ENCODE measurements at places on chromosomes 13 and 19. TPM values are rescaled to one million over a fixed set of nuclear protein-coding genes. Genes with fewer than 3 reads are reported as not detected.

GRCh38 chr13:31435536-31435935 is 235.8 kb downstream of the B3GLCT start:
- no peak for DNase-seq

Gene MAB21L1
- not detected for total RNA-seq

DNA sequence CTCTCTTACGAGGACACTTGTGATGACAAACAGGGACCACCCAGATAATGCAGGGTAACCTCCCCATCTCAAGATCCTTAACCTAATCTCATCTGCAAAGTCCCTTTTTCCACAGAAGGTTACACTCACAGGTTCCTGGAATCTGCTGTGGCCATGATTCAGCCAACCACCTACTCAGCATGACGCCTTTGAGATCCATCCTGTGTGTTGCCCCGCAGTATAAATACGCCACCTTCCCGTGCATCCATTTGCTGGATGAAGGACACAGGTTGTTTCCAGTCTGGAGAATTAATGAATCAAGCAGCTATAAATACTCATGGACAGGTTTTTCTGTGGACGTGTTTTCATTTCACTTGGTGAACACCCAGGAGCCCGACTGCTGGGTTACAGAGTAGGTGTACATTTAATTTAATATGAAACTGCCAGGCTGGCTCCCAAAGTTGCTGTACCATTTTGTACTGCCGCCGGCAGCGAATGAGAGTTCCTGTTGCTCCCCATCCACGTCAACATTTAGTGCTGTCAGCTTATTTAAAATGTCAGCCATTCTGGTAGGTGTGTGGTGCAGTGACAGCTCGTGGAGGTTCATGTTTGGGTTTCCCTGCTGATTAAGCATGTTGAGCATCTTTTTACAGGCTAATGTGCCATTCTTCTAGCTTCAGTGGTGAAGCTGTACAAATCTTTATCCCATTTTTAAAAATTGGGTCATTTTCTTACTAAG is 40.2 kb downstream of the ELL start:
- DNase-seq: peak; percentile 57

DNA sequence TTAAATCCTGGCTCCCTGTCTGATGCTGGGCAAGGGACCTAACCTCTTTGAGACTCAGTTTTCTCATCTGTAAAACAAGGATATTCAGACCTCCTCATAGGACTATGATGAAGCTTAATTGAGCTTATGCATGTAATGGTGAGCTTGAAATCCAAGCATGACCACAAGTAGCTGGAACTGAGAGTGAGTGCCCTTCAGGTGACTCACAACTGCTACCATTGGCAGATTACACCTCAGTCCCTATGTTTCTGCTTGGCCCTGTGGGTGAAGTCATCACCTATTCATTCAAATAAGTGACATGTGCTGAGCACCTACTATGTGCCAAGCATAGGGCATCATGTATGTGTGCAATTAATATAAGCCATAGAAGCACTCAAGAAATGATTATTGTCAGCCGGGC is 25.7 kb downstream of the NOVA2 start:
- DNase-seq: no peak

DNA sequence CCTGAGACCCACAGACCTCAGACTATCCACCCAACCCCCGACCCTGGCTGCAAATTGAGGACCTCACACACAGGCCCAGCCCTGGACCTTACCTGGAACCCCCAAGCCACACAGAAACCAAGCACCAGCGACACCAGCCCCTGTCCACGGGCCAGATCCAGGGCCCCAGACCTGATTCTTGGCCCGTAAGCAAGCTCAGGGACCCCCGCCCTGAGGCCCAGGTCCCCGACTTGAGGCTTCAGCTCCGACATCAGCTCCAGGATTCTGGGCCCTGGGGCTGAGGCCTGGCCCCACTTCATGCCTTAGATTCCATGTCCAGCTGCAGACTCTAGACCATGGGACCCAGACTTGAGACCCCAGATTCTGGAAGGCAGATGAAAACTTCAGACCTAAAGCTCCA is 6.3 kb downstream of the TTYH1 start:
- no peak for DNase-seq

- no peak for DNase-seq
Measured at GRCh38 chr13:46535825-46536224, 17.1 kb upstream of the LRCH1 start.

- DNase-seq: no peak
Measured at GRCh38 chr13:65461590-65461989, 1768.5 kb downstream of the PCDH9 start.

DNA sequence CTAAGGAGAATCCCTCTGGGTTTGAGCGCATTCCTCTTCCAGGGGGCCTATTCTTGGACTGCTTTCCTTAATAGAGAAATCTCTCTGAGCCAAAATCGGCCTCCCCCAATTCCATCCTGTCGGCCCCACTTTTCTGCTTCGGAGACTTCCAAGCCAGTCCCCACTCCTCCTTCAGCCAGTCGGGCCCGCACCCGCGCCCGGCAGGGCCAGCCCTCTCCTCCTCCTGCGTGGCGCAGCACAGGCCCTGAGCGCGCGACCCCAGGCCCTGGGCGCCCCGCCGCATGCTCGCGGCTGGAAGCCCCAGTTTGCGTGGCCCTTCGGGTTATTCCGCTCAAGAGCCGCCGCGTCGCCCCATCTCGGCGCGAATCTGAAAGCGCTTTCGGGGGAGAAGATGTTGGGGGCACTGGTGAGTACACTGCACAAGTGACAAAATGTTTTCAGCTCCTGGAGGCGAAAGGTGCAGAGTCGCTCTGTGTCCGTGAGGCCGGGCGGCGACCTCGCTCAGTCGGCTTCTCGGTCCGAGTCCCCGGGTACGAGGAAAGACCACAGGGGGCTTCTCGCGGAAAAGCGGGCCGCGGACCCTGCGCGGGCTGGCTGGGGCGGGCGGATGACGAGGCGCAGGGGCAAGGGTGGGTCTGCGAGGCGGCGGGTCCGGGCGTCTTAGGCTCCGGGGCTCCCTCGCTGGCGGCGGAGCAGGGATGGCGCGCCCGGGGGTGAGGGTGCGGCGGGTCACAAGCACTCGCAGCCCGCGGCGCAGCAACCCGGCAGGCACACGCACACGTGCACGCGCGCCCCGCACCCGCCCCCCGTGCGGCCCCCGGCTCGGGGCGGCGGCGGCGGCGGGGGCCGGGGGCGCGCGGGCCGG is at the start of gene IL17D:
IL17D (plus strand) TSS at position 785 of the 865 bp plus-strand sequence. CDS start 303 bp downstream, outside the sequence.
- peak; percentile 46 for DNase-seq

DNA sequence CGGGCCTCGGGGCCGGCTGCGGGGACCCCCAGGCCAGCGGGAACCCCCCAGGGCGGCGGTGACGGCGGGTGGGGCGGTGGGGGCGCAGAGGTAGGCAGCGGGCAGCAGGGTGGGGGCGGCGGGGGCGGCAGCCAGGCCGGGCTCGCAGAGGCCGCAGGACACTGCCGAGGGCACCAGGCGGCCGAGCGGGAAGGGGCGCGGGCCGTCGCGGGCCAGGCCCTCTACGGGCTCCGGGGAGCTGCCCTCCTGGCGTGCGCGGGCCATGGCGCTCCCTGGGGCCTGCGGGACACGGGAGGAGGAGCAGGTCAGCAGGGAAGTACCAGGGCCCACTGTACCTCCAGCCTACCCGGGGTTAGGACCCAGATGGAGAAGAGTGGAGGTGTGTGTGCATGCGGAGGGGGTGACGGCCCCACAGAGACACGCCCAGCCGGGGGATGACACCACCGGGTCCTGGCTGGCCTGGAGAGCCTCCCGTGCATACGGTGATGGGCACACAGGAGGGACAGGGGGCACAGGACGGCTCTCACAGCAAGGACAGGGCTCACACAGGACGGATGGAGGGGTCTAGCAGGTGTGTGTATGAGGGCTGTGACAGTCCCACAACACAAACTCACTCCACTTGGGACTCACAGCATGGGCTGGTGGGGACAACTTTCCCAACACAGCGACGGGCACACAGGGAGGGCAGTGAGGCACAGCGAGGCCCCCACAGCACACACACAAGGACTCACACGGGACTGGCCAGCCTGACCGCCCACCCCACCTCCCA is 2.6 kb downstream of the BBC3 start:
- peak; percentile 62 for DNase-seq

GRCh38 chr13:99982036-99982730 is 599 bp downstream of the ZIC2 start:
- DNase-seq: peak; percentile 14

- no peak for DNase-seq
Measured at GRCh38 chr13:24683838-24684599, 3.8 kb downstream of the ATP12A start.

GRCh38 chr19:16003391-16003790 is 54.6 kb downstream of the OR10H4 start:
- DNase-seq: no peak

DNA sequence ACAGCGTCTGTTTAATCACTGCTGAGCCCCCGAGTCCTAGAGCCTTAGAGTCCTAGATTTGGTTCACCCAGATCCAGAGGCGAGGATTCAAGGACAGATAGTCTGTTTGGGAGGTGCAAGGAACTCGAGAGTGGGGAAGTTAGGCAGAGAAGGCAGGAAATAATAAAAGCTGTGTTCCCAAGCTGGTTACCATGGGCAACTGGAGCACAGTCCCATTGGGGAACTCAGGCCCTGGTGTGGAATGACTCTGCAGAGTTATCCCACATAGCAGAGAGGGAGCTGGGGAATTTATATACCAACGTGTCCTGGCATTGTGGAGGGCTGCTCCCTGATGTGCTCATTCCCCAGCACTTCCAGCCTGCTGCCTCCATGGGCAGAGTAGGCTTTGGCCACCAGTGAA is 9.7 kb downstream of the IGSF23 start:
- DNase-seq: no peak

DNA sequence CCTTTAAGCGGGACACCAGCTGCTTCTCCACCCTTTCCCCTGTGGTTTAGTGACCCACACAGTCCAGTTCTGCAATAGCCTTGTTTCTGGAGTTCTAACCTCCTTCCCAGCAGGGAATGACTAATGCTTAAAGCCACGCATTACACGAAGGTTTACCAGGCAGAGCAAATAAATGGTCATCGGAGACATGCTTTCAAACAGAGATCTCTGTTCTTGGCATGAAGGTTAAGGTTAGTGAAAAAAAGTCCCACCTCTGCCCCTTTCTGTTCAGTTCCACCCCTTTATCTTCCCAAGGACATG is 25.3 kb upstream of the MEDAG start:
- no peak for DNase-seq

DNA sequence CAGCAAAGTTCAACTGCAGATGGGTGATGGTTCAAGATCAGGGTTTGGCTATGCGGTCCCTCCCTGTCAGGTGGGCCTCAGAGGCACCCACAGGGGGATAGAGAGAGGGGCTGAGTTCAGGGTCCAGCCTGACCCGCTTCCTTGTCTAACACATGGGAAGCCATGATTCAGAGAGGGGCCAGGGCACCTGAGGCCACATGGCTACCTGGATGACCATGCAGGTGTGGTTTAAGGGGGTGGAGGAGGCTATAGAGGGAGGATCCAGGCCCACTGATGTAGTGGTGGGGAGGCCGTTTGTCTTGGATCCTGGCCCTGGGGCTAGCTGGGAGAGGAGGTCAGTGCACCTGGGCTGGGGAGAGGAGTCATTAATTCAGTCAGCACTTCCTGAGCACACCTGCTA is 56.7 kb downstream of the ZNF536 start:
- no peak for DNase-seq

- no peak for DNase-seq
Measured at GRCh38 chr19:10568062-10568825, 535 bp downstream of the CDKN2D start.

Gene CYP4F11
- total RNA-seq: 0.80 TPM

DNA sequence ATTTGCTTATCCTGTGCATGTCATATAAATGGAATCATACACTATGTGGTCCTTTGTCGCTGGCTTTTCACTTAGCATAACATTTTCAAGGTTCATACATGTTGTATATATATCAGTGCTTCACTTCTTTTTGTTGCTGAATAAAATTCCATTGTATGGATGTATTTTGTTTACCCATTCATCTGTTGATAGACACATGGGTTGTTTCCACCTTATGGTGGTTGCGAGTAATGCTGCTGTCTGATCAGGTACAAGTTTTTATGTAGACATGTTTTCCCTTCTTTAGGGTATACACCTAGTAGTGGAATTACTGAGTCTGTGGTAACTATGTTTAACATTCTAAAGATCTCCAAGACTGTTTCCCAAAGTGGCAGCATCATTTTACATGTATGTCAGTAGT is 102.5 kb downstream of the RNF17 start:
- no peak for DNase-seq

GRCh38 chr19:28631961-28632360 is 581.0 kb downstream of the UQCRFS1 start:
- no peak for DNase-seq

Data from G401 (cell line).